ENCODE measurements at places on chromosomes 12 and 14.

GRCh38 chr14:74739293-74740030 lies 23.7 kb upstream of the YLPM1 start:
- DNase-seq = no peak

DNA sequence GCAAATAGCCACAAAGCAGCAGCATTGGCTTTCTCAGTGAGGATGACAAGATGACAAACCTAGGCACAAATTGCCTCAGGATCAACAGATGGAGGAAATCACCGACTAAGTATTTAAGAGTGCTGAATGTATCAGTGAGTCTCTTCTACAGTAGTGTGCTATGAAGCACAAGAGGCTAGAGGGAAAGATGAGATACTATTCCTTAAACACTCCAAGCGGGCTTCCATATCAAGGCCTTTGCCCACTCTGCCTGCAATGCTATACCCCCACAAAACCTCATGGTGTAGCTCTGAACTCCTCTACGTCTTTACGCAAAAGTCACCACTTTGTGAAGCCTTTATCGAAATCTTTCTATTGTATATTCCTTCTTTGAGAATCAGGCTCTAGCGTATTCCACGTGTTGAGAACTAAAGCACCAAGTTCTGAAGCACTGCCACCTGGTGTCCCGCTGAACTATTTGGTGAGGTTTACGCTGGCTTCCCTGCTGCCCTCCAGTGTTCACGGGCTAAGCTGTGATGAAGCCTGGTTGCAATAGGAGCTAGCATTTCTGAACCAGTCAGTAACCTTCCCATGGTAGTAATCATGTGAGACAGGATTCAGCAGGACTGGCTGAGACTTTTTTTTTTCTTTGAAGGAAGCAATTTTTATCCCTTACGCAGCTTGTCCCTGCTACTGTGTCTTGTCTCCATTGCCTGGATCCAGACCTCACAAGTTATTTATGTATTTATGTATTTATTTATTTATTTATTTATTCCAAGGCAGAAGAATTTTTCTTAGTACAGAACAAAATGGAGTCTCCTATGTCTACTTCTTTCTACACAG lies 426.5 kb upstream of the OR4E1 start:
- DNase-seq = peak; percentile 43

- DNase-seq = no peak
Measured at GRCh38 chr12:89671469-89671868, 37.2 kb downstream of the ATP2B1 start.

GRCh38 chr14:28344381-28344780 lies 422.2 kb upstream of the FOXG1 start:
- no peak for DNase-seq

DNA sequence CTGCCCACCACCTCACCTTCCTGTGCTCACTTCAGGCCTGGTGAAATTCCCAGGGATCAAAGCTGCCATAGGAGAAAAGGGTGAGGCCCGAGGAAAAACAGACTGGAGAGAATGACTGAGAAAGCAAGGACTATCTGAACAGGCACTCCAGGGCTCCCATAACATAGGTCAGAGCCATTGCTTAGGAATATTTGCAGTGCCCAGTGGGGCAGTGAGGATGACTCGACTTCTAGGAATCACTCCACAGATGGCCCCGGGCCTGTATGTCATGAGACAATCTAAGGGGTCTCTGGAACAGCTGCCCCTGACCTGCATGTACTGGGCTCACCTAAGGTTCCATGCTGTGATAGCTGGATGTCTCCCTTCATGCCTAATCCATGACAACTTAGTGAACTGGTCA lies 51.6 kb downstream of the GPHB5 start:
- no peak for DNase-seq

DNA sequence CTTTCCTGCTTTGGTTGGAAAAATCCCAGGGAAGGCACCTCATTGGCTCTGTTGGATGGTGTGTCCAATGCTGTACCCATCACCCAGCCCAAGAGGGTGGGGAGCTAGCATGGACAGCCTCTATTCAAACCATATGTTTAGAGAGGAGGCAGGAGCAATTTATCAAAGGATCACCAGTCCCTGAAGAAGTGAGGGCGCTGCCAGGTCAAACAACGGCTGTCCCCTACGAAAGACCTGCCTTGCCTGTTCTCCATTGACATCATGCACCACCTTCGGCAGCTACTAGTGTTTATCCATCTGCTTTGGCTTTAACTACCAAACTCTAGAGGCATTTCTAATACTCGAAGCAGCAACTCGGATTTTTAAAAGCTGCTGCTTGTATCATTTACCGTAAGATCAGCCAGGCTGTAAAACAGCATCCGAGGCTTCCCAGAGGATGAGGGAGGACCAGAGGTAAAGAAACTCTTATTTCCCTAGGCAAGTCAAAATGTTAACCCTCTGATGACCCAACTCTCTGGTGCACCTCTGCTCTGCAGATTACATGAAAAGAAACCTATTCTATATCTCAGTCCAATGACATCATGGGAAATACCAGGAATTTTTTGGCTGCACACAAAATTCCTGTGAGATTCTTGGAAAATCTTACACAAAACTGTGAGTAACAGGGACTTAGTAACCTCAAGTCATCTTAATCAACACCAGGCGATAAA lies 720.9 kb upstream of the TBX3 start:
- DNase-seq = no peak

DNA sequence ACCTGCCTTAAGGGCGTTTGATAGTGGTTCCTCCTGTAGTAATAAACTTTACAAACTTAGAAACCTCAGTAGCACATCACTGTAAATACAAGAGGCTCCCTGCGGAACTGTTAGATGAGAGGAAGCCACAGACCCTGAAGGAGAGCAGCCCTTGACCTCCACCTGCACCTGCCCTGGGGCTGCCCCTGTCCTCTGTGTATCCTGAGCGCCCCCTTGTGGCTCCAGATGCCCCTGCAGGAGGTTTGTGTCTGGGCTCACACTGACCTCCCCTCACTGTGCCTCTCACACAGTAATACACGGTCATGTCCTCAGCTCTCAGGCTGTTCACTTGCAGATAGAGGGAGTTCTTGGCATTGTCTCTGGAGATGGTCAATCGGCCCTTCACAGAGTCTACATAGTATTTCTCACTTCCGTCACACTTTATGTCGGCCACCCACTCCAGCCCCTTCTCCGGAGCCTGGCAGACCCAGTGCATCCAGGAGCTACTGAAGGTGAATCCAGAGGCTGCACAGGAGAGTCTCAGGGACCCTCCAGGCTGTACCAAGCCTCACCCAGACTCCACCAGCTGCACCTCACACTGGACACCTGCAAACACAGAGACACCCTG lies 1059.8 kb downstream of the TMEM121 start:
- peak; percentile 45 for DNase-seq

DNA sequence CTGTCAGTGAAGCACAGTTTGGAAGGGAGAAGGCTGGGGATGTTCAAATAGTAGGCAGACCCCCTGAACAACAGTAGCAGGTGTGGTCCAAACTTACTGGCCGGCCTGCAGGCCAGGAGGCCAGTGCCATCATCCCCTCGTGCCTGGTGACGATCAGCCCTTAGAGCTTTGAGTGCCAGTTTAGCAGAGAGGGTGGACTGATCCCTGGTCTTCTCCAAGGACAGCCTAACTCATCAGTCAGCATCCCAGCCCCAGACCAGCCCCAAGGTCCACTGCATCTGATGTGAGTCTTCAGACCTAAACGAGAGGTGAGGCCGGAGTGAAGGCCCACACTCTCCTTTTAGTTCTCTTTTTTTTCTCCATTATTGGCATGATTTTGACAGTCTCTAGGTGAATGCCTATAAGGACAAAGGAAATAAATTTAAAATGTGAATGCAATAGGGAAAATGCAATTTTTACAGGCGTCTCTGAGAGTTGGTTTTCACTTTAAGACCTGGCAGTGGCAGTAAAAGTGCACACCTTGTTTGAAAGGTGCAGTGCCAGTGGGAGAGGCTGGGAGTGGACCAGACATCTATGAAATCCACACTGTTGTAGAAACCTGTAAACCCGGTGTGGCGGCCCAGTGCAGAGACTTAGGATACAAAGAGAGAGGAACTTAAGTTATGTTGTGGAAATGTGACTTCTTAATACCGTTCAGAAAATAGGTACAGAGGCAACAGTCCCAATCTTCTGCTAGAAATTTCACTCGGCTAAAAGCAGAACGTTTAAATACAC lies 311.2 kb downstream of the CACNA1C start:
- DNase-seq = no peak

DNA sequence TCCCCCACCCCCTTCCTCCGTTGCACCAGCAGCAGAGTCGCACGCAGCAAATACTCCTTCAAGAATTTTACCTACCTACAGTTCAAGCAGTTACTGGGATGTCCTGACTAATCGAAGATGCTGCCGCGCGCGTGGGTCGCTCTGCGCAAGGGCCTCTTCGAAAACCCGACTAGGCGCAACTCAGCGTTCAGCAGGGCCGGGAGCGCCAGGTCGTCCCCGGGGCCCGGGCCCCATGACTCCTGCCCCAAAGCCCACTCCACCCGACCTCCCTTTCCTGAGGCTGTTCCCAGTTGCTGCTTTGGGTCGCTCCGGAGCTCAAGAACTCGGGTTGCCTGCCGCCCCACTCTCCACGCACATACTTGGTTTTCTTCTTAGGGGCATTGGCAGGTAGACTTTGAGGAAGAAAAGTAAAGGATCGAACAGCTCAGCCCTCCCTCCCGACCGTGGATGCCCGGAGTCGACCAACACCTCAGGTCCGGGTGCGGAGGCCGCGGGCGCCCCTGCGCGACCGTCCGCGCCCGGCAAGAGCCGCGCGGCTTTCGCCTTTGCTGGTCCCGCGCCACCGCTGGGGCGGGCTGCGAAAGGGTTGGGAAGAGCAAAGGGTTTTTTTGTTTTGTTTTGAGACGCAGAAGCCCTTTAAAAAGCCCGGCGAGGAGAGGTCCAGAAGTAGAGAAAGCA lies 1.9 kb downstream of the BMP4 start:
- DNase-seq = peak; percentile 28

GRCh38 chr14:92425101-92425500 lies 88.5 kb upstream of the RIN3 start:
- DNase-seq = no peak

GRCh38 chr12:23687947-23688346 lies 261.5 kb downstream of the SOX5 start:
- no peak for DNase-seq

DNA sequence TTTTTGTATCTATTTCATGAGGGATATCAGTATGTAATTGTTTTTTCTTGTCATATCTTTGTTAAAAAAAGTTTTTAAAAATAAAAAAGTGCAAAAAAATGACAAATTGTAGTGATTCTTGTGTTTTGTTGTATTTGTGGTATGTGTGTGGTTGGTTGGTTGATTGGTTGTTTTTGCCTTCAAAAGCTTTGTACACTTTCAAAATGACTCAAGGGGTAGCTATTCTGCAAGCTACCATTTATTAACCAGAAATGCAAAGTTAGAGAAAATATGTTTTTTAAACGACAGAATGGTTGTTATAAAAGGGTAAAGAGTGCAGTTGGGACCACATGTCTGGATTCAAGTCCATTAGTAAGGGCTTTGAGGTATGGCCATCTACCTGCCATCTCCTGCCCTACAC lies 119.3 kb downstream of the SLC35F4 start:
- no peak for DNase-seq

- no peak for DNase-seq
Measured at GRCh38 chr14:62768753-62769152, 276.5 kb downstream of the KCNH5 start.

- no peak for DNase-seq
Measured at GRCh38 chr12:49980501-49981349, 8.0 kb downstream of the AQP6 start.

DNA sequence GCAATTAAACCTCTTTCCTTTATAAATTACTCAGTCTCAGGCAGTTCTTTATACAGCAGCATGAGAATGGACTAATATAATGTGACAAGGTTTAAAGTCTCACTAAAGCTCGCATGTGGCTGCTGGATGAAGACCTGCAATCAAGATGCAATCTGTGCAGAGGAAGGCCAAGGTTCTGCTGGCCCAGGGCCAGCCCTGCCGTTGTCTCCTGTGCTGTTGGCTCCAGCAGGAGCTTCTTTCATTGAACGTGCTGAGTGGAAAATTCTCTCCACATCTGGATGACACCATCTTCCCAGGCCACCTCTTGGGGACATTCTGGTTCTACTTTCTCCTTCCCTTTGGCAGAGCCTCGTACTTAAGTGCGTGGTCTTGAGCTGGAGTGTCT lies 742.2 kb downstream of the VRK1 start:
- no peak for DNase-seq

DNA sequence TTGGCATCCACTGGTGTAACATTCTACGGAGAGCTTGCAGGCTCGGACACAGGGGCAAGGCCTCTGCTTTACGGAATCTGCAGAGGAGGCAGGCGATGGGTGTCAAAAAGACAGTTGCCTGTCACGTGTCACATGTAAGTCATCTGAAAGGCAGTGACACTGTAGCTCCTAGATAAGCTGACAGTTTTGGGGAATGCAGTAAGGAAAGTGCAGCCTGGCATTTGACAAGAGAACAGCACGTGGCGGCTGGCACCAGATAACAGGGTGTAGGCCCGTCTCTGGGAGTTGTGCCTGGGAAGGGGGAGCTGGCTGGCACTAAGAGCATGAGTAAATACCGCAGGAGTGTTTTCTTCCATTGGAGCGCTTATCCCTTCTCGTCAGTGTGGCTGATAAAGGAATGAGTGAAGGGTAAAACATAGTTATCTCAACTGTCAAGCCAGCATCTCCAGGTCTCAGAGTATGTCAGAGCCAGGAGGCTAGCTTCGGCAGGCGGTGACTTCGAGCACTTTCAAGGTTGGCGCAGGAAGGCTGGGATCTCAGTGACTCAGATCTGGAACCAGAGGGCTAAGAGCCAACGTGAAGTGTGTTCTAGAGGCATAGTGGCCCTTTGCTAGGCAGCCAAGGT lies 26.1 kb downstream of the ADCK1 start:
- DNase-seq = no peak

- no peak for DNase-seq
Measured at GRCh38 chr12:126083926-126084325, 1018.7 kb downstream of the AACS start.

DNA sequence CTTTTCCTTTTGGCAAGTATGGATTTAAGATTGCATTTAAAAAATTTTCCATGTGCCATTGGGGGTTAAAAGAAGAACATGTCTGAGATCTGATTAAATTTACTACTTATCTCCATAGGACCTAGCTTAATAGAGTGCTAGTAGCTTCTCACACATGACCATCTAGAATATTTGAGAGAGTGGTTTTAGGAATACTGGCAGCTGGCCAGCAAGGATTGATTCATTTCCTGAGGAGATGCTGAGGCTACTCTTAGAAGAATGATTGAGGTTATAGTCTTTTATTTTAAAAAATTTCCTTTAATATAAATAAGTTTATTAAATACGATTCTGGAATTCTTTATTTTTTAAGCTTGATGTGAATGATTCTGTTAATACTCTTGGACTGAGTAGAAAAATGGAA lies 56.2 kb downstream of the MIPOL1 start:
- no peak for DNase-seq

GRCh38 chr12:18559242-18559641 lies 178.6 kb downstream of the PLCZ1 start:
- no peak for DNase-seq

DNA sequence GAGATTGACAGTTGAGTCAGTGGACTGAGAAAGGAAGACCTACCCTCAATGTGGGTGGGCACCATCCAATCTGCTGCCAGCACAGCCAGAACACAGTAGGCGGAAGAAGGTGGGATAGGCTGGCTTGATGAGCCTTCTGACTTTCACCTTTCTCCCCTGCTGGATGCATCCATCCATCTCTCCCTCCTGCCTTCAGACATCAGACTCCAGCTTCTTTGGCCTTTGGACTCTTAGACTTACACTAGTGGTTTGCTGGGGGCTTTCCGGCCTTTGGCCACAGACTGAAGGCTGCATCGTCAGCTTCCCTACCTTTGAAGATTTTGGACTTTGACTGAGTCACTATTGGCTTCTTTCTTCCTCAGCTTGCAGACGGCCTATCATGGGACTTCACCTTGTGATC lies 456.5 kb upstream of the MIS18BP1 start:
- no peak for DNase-seq

- DNase-seq = peak; percentile 20
Measured at GRCh38 chr14:59254911-59255545, 66.6 kb downstream of the DAAM1 start.

- DNase-seq = peak; percentile 70
Measured at GRCh38 chr12:131672941-131673887, 37.7 kb upstream of the SFSWAP start.

Measured in inflammatory macrophage (primary cell).